Right ventricle myocardium inferior (tissue), 1 donor: ENCODE measurements at places on chromosomes 12 and 14. TPM values are rescaled to one million over a fixed set of nuclear protein-coding genes. Genes with fewer than 3 reads are reported as not detected.

- DNase-seq, result peak; percentile 4
Measured at GRCh38 chr14:100660882-100661635, 65.6 kb upstream of the DLK1 start.

DNA sequence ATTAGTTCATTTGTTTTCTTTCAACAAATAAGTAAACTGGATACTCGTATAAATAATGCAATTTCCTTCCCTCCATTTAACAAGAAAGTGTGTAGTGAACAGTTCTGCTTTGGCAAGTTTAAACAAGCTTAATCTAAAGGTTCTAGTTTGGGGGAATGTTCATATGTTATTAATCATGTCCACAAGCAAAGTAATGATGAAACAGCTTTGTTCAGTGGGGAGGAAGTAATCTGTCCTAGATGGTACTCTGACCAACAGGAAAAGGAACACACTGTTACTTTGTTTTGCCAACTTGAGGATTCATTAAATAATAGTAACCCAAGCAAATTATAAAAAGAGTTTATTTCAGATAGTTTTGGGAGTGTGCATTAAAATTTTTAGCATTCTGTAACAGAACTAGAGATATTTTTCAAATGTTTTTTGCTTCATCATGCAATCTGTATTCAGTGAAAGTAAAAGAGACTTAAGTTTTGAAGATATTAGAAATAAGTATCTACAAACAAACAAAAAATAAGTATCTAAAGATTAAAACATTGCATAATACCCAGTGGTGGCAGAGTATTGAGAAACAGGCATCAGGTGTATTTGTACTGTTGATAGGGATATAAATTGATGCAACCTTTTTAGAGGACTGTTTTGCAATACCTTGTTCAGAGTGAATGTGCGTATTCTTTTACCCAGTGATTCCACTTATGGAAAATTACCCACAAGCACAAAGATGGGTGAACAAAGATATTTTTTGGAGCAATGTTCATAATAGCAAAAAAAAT, 61.1 kb downstream of the RAB35 start:
- no peak for DNase-seq

DNA sequence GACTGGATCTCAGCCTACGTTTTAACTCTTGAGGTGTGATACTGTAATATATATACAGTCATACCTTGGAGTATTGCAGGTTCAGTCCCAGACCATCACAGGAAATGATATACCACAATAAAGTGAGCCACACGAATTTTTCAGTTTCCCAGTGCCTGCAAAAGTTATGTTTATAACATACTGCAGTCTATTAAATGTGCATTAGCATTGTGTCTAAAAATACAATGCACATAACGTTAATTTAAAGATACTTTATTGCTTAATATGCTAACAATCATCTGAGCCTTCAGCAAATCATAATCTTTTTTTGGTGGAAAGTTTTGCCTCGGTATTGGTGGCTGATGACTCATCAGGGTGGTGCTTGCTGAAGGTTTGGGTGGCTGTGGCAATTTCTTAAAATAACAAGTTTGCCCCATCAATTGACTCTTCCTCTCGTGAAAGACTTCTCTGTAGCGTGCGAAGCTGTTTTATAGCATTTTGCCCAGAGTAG, 18.9 kb downstream of the PYROXD1 start:
- no peak for DNase-seq

The EFS gene
- total RNA-seq, result 4.0 TPM

The ADAMTS20 gene
- not detected for total RNA-seq

- no peak for DNase-seq
Measured at GRCh38 chr14:23078692-23079116, 16.2 kb downstream of the ACIN1 start.

The RHOJ gene
- 18.3 TPM for total RNA-seq

DNA sequence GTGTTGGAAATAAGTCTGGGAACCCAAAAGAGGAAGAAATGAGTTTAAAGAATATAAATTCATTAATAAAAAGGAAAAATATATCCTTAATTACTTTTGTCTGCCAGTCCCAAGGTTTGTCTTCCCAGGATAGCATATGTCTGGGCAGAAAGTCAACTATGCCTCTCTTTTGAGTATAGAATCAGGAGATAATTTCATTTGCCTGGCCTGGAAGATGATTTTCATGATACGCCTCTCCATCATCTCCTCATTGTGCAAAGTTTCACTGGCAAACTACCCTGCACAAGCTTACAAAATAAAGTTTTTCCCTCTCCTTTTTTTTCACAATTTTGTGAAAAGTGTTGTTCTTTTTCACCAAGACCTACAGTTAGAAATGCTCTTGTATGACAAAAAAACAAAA, 340.8 kb downstream of the EGLN3 start:
- no peak for DNase-seq

The SLC25A3 gene
- 1,790 TPM for total RNA-seq

- DNase-seq, result no peak
Measured at GRCh38 chr12:40794087-40794486, 101.8 kb downstream of the CNTN1 start.
